ENCODE measurements at places on chromosomes 7 and 10.
A peak's percentile ranks its signal among the peaks of the same experiment; 100 is the strongest.

DNA sequence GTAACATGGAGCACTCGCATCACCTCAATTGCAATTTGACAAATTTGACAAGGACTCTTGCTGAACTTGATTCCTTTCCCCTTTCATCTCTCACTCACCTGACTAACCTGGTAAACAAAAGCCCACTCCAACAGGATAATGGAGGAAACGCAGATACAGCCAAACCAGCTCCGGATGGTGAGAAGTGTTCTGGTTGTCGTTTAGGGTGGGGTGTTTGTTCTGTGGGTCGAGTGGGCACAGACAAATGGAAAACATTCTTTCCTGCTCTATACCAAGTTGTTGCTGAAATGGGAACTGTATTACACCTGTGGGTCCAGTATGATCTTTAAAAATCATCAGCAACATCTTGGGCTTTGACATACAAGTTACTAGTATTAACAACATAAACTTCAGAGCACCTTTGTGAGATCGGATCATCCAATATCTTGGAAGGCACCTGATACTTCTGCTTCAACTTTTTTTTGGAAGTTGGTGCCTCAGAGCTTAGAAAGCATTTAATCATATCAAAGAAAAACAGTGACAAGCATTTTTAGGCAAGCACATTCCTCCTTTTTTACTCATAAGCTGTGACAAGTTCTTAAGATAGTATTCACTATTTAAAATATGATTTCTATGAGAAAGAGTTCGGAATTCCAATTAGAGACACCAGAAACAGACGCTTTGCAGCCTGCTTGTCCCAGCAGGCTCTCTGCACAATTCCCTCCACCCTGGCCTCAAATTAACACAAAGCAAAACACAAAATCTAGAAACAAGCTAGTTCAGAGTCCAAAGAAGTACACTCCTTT lies 58.1 kb downstream of the CCDC186 start:
- no peak for DNase-seq

DNA sequence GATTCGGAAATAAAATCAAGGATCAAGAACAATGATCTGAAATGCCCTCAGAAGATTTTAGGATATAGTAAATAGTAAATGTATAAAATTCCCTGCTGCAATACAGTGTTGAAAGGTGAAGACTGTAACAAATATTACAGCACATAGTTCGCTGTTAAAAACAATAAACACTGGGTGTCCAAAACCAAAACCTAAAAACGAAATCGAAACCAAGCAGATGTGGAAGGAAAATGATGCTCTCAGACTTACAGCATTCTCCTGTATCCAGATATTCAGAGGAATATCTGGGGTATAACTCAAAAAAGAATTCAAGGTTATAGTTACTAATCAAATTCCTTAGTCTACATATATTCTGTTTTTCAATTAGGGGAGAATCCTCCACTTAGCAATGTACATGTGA lies 708.1 kb upstream of the PCDH15 start:
- DNase-seq: no peak

DNA sequence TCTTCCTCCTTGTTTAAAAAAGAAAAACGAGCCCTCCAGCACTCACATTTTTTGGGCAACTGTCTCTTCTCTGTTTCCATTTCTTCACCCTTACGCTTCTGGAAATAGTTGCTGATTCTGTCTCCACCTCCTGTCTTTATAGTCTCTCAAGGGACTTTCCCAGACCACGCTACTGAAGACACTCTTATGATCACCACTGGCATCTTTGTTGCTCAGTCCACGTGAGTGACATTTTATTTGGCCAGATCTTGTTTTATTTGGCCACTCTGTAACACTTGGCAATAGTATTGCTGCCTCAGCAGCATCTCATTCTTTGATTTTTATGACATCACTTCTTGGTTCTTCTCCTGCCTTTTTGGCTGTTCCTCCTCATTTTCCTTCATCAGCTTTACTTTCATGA lies 21.6 kb upstream of the NME8 start:
- no peak for DNase-seq

- no peak for DNase-seq
Measured at GRCh38 chr10:62826273-62826672, 10.1 kb upstream of the EGR2 start.

DNA sequence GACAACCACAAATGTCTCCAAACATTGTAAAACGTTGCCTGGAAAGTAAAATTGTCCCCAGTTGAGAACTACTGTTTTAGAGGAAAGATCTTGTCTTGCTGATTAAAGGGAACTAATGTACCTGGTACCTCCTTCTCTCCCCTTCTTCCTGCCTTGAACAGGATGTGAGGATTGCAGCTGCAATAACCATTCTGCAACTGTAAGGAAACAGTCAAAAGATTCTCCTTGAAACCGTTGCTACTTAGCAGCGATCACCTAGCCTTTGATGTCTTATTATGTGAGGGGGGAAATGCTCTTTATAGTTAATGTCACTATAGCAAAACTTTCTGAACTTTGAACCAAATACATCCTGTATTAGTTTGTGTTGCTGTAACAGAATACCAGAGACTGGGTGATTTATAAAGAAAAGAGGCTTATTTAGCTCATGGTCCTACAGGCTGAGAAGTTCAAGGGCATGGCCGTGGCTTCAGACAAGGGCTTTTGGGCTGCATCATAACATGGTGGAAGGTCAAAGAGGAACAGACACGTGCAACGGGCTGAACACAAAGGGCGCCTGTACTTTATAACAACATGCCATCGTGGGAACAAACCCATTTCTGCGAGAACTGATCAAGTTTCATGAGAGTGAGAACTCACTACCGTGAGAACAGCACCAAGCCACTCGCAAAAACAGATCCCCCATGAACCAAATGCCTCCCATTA lies 54.2 kb upstream of the PARD3 start:
- DNase-seq: no peak

GRCh38 chr7:113622796-113623195 lies 296.0 kb downstream of the PPP1R3A start:
- DNase-seq: no peak

DNA sequence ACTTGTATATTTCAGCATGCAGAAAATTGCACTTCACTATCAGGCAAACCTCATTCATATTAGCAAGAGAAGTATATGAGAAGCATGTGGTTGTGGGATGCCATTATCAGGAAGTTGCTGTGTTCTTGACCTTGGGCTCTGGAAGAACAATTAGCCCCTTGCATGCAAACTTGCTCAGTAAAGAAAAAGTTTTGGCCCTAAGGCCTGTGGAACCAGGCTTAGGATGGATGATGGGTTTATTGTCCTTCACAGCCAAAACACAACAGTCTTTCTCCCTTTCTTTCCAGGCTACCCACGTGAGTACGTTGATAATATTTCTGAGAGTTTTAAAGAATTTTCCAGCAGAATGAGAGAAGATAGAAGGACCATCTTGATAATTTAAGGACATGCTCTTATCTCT lies 166.4 kb downstream of the AUTS2 start:
- no peak for DNase-seq

DNA sequence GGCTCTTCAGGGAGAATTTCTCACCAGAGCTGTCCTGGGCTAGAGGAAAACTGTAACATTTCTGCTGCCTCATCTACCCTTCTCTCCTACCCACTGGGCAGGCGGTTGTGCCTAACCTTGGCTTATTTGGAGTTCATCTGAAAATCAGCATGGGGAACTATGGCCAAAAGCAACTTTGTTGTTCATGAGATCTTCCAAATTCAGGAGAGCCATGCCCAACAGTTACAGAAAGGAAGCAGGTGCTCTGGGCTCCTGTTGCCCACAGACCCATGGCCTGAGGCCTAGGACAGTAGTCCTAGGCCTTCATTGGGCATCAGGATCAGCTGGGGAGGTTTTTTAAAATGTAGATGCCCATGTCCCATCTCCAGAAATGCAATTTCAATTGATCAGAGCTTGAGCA lies 85.2 kb downstream of the GRID1 start:
- no peak for DNase-seq

GRCh38 chr7:17495655-17496394 lies 197.4 kb downstream of the AHR start:
- no peak for DNase-seq

GRCh38 chr10:127945341-127945758 lies 38.4 kb downstream of the PTPRE start:
- DNase-seq: no peak

DNA sequence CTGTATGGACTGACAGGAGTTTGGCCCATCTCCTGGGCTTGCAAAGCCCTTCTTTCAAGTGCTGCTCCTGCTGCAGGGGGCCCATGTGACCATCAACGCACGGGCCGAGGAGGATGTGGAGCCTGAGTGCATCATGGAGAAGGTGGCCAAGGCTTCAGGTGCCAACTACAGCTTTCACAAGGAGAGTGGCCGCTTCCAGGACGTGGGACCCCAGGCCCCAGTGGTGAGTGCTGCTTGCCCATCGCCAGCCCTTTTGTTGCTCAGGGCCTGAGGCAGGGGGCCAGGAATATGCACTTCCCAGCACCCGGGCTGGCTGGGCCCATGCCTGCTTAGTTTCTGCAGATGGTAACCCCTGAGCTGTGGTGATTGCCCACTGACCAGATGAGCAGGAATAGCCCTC lies 8.7 kb downstream of the PGAM2 start:
- DNase-seq: no peak

- no peak for DNase-seq
Measured at GRCh38 chr7:105617280-105618015, 36.2 kb upstream of the EFCAB10 start.

DNA sequence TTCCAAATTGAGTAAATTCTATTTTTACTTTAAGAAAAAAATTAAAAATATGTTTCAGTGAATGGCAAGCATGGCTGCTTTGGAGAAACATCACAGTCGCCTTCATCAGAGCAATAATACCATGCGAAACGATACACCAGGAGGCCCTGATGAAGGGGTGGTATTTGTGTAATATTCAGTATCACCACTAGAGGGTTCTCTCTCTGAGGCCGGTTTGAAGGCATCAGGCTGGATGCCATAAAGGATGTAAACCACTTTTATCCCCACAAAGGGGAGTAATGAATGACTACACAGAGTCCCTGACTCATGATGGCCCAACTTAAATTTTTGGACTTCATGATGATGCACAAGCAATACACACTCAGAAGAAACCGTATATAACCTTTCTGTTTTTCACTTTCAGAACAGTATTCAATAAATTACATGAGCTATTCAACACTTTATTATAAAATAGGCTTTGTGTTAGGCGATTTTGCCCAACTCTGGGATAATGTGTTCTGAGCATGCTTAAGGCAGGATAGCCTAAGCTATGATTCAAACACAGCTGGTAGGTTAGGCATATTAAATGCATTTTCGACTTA lies 95.5 kb downstream of the PPP1R17 start:
- peak; percentile 49 for DNase-seq

DNA sequence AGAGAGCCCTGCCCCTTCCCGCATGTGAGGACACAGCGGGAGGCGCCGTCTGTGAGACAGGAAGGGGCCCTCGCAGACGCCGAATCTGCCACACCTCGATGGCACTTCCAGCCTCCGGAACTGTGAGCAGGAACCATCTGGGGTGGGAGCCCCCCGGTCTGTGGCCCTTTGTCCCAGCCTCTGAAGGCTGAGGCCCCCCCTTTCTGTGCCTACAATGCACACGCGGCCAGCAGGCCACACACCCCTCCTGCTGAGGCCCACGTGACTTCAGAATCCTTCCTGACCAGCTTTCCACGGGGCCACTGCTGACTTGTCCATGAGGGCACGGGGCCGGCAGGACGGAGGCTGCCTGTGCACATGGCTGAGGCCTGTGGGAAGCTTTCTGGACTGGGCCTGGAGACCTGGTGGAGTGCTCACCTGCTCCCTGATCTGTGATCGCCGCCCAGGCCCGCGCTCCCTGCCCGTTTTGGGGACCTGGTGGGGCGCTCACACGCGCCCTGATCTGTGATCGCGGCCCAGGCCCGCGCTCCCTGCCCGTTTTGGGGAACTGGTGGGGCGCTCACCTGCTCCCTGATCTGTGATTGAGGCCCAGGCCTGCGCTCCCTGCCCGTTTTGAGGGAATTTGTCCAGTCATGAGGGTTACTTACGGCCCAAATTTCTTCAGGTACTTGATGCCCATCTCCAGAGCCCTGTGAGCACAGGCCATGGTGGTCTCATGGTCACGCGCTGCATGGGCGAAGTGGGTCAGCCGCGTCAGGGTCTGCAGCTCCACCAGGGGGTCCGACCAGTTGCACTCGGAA lies 34.3 kb downstream of the CFAP46 start:
- DNase-seq: no peak

- DNase-seq: no peak
Measured at GRCh38 chr7:138500892-138501291, 40.8 kb downstream of the TRIM24 start.

DNA sequence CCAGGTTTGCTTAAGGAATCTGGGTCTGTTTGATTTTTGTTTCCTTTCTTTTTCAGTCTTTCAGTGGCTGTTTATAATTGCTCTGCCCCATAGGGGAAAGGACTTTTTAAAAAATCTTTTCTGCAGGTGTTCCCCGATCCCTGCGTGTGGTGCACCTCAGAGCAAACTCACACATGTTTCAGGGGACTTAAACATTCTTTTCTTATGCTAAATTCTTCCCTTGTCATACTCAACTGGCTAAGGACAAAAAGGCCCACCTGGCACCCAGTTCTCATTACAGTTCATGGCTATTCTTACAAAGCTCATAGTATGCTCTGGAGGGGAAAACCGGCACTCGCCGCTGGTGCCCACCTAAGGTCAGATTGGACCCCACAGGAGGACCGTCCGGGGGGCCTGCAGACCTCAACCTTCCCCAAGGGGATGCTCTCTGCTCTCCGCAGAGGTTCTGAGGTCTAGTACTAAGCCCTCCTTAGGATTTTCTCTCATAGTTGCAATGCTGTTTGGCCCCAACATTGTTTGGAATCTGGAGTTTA lies 220.3 kb downstream of the HGF start:
- DNase-seq: no peak

DNA sequence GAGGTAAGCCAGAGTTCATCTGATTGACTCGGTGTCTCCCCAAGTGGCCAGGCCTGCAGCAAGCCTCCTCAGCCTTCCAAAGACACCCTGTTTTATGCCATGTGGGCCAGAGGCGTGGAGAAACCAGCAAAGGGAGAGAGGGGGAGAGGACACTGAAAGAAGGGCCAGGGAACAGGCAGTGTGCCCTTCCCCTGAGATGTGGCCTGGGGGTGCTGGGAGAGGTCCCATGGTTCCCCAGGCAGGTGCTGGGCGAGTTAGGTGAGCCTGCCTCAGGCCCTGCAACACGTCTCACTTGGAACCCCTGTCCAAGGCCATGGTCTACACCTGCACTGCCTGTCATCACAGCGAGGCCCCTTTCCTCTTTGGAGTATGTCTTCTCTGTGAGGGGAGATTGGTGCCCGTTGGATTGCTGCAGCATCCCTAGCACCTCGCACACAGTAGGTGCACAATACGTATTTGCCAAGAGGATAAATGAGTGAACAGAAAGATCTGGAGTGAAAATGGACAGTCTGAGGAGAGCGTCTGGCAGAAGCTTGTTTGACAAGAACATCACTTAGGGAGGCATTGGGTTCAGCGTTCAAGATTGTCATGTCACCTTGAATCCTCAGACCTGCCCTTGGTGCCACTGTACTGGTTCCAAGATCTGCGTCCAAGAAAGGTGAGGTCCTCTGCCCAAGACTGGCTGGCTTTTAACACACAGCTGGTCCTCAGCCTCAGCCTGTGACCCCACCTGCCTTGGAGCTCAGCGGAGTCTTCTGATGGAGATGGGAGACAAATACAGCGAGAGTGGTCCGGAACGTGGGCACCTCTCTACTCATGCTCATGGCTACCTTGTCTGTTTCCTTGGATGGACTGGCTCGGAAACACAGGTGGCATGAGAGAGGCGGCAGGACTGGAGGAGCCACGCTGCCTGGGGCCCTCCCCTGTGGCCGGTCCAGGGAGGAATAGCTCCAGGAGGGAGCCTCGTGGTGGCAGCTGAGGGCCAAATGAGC lies 39.8 kb upstream of the NUB1 start:
- no peak for DNase-seq

All from fibroblast of skin of left quadriceps (primary cell).